ENCODE measurements at places on chromosomes 6 and 20.

- ATAC-seq, result no peak
Observed at GRCh38 chr6:21437581-21437980, 156.0 kb upstream of the SOX4 start.

DNA sequence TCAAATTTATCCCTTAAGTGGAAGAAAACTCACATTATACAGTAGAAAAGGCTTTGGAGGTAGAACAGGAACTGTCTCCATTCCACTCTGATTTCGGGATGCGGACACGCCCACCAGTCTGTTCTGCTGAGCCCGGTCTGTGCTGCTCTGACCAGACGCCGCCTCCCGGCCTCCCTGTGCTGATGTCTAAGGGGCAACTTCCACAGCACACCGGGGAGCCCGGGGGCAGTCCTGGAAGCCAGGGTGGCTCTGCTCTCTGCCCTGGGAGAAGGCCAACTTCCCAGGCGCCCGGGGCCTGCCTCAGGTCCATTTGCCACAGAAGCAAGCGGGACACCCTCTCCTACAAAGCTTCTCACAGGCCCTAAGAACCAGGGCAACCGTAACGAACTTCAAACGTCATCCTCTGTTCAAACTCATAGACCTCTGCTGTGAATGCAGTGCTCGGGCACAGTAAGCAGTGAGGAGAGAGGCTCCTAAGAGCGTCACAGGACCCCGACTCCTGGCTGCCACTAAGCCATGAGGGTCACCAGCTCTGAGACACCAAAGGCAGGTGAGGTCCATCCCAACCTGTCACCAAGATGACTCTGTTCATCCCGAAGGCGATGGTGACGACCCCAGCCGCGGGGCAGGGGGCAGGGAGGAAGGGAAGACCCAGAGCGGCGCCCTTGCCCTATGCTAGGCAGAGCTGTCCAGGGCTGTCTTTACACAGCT lies 5.6 kb downstream of the TAF4 start:
- ATAC-seq, result no peak

- no peak for ATAC-seq
Observed at GRCh38 chr6:10534419-10534762, 13.2 kb downstream of the GCNT2 start.

DNA sequence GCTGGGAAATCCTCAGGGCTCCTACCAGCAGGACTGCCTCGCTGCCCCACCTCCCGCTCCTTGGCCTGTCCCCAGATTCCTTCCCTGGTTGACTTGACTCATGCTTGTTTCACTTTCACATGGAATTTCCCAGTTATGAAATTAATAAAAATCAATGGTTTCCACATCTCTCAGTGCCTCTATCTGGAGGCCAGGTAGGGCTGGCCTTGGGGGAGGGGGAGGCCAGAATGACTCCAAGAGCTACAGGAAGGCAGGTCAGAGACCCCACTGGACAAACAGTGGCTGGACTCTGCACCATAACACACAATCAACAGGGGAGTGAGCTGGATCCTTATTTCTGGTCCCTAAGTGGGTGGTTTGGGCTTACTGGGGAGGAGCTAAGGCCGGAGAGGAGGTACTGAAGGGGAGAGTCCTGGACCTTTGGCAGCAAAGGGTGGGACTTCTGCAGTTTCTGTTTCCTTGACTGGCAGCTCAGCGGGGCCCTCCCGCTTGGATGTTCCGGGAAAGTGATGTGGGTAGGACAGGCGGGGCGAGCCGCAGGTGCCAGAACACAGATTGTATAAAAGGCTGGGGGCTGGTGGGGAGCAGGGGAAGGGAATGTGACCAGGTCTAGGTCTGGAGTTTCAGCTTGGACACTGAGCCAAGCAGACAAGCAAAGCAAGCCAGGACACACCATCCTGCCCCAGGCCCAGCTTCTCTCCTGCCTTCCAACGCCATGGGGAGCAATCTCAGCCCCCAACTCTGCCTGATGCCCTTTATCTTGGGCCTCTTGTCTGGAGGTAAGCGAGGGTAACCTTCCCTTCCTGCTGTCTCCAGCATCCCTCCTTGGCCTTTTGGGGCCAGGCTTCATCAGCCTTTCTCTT lies at the start of gene CFB:
Gene CFB, plus strand, starts transcription at position 589 of the 863 bp plus-strand sequence. Its CDS starts 127 bp downstream, at position 716.
- peak; percentile 69 for ATAC-seq

DNA sequence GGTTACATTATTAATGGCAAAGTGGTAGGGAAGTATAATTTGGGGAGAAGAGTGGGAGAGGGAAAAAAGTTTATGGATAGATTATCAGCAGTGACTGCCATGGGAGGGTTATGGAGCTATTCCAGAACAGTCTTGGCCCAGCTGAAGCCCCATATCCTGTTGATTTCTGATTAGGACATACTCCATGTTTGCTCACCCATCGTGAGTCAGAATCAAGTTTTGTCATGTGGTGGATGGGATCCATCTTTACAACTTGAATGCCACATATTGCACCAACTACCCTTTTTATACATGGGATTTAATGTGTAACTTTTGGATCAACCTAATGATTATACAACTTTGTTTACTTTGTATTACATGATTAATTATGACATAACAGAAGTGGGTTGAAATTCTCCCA lies 217.0 kb downstream of the HAO1 start:
- no peak for ATAC-seq

DNA sequence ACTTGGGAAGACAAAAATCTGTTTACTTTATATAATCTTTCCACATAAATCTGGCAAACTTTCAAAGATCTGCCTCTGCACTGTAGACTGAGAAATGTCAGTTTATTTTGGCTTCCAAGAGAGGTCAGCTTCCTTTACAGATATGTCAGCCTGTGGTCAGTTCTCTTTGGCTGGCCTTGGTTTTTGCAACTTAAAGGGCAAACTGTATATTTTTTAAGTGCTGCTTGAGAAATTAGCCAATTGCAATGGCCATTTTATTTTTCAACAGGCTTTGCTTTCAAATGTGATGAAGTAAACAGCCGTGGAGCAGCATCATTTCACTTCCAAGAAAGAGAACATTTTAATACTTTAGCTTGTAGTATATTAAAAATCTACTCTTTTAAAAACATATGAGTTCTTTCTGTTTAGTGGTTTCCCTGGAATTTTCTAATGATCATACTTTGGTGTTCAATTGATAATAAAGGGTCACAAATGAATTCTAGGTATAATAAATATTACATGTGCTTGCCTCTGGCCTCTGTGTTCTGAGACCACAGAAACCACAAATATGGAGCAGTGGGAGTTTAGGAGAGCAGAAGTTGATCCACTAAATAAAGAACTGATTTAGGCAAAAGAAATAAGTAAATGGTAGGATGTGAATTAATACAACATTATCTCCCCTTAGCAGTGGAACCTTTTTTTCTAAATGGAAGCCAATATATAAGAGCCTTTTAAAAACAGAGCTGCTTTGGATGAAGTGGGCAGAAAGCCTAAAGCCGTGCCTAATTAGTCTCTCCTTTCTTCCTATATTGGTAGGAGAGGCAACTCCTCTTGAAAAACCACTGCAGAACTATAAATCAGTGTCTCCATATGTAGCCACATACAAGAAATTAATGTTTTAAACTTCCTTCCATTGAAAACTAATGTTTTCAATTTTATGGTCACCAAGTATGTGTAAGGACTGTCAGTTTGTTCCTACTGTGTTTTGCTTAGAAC lies 16.2 kb downstream of the ADGRB3 start:
- no peak for ATAC-seq

Data from esophagus mucosa (tissue), 1 donor.